Fibroblast of the aortic adventitia (primary cell): ENCODE measurements at places on chromosomes 6 and 20. TPM values are rescaled to one million over a fixed set of nuclear protein-coding genes. Genes with fewer than 3 reads are reported as not detected.

MCHR2 gene
- total RNA-seq: not detected in 2 replicates

GRCh38 chr6:113015249-113015648 is 668.1 kb downstream of the RFPL4B start:
- DNase-seq: peak; percentile 92

GTSF1L gene
- not detected in 2 replicates for total RNA-seq

- DNase-seq: peak; percentile 37
Measured at GRCh38 chr6:169700296-169700695, 1.5 kb downstream of the WDR27 start.

- peak; percentile 70 for DNase-seq
Measured at GRCh38 chr6:135451617-135452190, 45.8 kb downstream of the AHI1 start.

DNA sequence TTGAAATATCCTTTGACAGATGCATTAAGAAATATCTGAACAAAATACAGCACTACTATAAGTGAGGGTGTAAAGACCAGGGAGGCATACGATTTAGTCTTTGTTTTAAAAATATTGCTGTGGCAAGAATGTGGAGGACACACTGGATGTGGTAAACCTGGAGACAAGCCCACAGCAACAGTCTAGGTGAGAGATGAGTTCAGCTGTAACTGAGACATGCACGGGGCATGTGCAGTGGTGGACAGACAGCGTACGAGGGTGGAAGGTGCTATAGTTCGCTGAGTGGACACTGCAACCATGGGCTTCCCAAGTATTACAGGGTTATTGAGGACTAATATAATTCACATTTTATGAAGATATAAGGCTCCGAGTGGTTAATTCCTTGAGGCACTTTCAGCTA is 1.8 kb downstream of the NANP start:
- DNase-seq: no peak

- DNase-seq: no peak
Measured at GRCh38 chr20:50450493-50450826, 59.7 kb upstream of the PTPN1 start.

DNA sequence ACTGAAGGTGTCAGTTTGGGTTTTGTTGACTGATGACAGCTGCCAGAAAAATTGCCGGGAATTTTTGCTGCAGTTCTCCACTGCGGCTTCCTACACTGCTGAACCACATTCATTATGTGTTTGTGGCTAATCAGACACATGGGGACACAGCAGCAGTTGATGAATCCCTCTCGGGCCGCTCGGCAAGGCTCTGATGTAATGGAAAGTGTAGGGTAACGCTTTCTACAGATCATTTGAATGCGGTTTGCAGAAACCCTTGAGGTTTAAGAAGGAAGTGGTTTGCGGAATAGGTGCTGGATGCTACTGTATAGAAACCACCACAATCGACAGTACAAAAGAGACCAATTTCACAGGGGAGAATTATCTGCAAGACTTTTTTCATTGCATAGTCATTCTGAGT is 138.7 kb upstream of the SASH1 start:
- DNase-seq: no peak

GRCh38 chr6:41598670-41599014 is 39.6 kb upstream of the MDFI start:
- DNase-seq: no peak

GRCh38 chr6:6711031-6711785 is 122.7 kb downstream of the LY86 start:
- DNase-seq: no peak

- no peak for DNase-seq
Measured at GRCh38 chr20:10707068-10707467, 33.3 kb upstream of the JAG1 start.
